ENCODE measurements at places on chromosomes 7 and 10. TPM values are rescaled to one million over a fixed set of nuclear protein-coding genes. Genes with fewer than 3 reads are reported as not detected.

SP8 gene
- not detected for total RNA-seq

GNGT1 gene
- total RNA-seq = not detected

C10orf53 gene
- total RNA-seq = not detected

CCL24 gene
- not detected for total RNA-seq

FOXI2 gene
- total RNA-seq = not detected

FXYD4 gene
- not detected for total RNA-seq

EPHA1 gene
- 0.39 TPM for total RNA-seq

DIP2C gene
- 13.2 TPM for total RNA-seq

WDFY4 gene
- total RNA-seq = 0.23 TPM

DKK1 gene
- total RNA-seq = 563 TPM

ZKSCAN5 gene
- total RNA-seq = 17.5 TPM

TMEM196 gene
- total RNA-seq = not detected

MICALL2 gene
- total RNA-seq = 144 TPM

VSTM4 gene
- total RNA-seq = 0.13 TPM

VIPR2 gene
- total RNA-seq = not detected

TUBB8 gene
- 0.08 TPM for total RNA-seq

GSTO2 gene
- 28.5 TPM for total RNA-seq

NUTM2B gene
- total RNA-seq = 0.31 TPM

APBB1IP gene
- total RNA-seq = 0.21 TPM

CASD1 gene
- 14.7 TPM for total RNA-seq

FRA10AC1 gene
- 20.3 TPM for total RNA-seq

PRKCQ gene
- total RNA-seq = 0.23 TPM

UBE2D1 gene
- 21.0 TPM for total RNA-seq

FANK1 gene
- total RNA-seq = 19.1 TPM

ANKRD61 gene
- total RNA-seq = 0.18 TPM

FGFBP3 gene
- 1.5 TPM for total RNA-seq

MKX gene
- not detected for total RNA-seq

PDK4 gene
- 1.4 TPM for total RNA-seq

CTAGE6 gene
- not detected for total RNA-seq

HTR5A gene
- total RNA-seq = not detected

ANKRD22 gene
- total RNA-seq = 0.15 TPM

DNAH11 gene
- total RNA-seq = 0.15 TPM

IFRD1 gene
- total RNA-seq = 54.3 TPM

PLA2G12B gene
- not detected for total RNA-seq

ELFN1 gene
- total RNA-seq = 39.0 TPM

SSC4D gene
- 1.6 TPM for total RNA-seq

IL2RA gene
- total RNA-seq = 0.33 TPM

NCF1 gene
- total RNA-seq = not detected

NME8 gene
- not detected for total RNA-seq

NYAP1 gene
- total RNA-seq = 4.0 TPM

OR6B1 gene
- total RNA-seq = not detected

ANXA7 gene
- total RNA-seq = 165 TPM

PKD2L1 gene
- not detected for total RNA-seq

PYROXD2 gene
- 2.3 TPM for total RNA-seq

AGAP9 gene
- total RNA-seq = 9.9 TPM

C7orf57 gene
- total RNA-seq = 3.2 TPM

GRID2IP gene
- total RNA-seq = 0.13 TPM

COL13A1 gene
- total RNA-seq = 1.0 TPM

MBL2 gene
- total RNA-seq = not detected

ARHGEF35 gene
- total RNA-seq = 12.0 TPM

CPXM2 gene
- not detected for total RNA-seq

SMIM30 gene
- 10.1 TPM for total RNA-seq

CDC14C gene
- not detected for total RNA-seq

LIPK gene
- not detected for total RNA-seq

NKX1-2 gene
- total RNA-seq = 0.15 TPM

FAM25G gene
- not detected for total RNA-seq

NPTX2 gene
- total RNA-seq = 0.15 TPM

HSPA12A gene
- total RNA-seq = 7.7 TPM

ITGB8 gene
- total RNA-seq = 4.9 TPM

GALNT17 gene
- total RNA-seq = not detected

All from Panc1 (cell line).